Adipocyte (in vitro differentiated cells): ENCODE measurements at places on chromosomes 3 and 15.

DNA sequence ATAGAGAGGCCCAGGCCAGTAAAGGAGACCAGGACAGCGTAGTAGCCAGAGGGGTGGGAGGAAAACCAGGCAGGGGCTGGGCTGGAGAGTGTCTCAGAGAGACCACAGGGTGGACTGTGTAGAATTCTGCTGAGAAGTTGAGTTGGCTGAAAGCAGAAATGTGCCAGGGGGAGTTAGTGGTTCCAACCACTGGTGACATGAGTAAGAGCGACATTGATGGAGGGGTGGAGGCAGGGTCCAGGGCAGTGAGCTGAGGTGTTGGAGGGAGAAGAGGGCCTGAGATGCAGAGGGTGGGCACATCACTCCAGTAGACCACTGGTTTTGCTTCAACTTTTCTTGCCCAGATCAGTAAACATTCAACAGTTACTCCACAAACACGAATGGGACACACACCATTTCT lies 106.5 kb downstream of the ASB7 start:
- no peak for DNase-seq

GRCh38 chr3:188218603-188219002 lies 64.6 kb downstream of the LPP start:
- no peak for DNase-seq

GRCh38 chr3:108513961-108514360 lies 3.6 kb upstream of the MYH15 start:
- no peak for DNase-seq

DNA sequence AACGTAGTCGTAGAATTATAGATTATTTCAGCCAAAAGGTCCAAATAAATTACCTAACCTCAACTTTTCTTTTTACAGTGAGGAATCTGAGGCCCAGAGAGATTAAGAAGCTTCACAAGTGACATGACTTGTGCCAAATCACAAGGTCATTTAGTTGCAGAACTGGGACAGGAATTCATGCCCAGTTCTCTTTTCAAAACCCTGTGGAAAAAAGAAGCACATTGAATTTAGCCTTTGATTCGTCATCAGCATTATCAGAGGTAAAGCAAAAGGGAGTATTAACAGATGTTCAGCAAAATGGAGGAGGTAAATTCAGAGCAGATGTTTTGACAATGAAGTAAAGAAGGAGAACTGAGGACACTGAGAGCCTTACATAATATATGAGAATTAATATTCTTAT lies 4.5 kb downstream of the SERPINI2 start:
- no peak for DNase-seq

DNA sequence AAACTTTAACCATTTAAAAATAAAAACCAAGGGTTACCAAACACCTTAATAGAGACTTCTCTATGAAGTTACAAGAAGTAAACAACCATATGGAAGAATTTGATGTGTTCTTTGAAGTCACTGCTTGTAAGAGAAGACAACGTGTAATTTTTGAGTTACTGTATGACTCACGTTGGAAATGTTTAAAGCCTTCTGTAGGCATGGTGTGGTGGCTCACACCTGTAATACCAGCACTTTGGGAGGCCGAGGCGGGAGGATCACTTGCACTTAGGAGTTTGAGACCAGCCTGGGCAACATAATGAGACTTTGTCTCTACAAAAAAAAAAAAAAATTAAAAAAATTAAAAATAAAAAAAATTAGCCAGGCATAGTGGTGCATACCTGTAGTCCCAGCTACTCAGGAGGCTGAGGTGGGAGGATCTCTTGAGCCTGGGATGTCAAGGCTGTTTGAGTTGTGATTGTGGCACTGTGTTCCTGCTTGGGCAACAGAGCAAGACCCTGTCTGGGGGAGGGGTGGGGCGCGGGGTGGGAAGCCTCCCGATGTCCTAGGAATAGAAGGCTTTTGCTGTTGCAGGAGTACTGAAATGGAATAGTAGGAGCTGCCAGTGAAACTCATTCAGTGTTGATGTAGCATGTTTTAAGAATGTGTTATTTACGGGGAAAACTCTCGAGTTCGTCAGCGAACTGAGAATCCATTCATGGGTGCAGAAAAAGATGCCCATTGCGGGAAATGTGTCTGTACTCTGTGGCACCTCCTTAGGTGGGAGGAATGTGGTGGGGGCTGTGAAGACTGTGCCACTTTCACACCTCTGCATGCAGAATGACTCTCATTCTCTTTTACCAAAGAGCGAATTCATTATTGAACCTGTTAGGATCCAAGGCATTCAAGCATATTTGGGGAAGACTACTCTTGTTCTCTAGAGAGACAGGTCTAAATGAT lies 134.2 kb downstream of the FNDC3B start:
- DNase-seq: no peak

DNA sequence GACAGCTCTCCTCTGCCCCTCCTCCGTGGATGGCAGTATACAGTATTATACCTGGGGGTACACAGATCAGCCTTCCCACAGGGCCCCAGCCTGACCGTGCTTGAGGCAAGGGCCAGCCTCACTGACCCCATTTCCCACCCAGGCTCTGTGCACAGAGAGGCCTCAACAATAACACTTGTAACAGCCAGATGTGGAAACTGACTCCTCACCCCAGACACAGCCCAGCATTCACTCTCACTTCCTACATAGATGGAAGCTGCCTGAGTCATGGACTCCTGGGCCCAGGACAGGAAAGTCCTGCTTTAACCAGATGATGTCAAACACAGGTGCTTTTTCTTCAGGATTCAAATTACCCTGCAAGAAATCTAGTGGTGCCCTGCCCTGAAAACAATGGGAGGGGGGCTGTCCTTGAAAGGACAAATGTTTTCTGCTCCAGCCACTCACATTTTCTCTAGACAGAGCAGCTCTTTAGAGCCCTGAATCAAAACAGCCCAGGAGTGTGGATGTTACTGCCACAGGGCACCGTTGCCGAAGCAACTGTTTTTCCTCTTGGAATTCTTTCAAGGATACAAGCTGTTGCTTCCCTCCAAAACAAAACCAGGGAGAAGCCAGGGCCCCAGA lies 16.4 kb downstream of the CCDC12 start:
- peak; percentile 57 for DNase-seq

GRCh38 chr15:70018646-70019600 lies 78.8 kb downstream of the TLE3 start:
- DNase-seq: no peak

- no peak for DNase-seq
Observed at GRCh38 chr3:98020412-98020811, 14.7 kb downstream of the GABRR3 start.

- no peak for DNase-seq
Observed at GRCh38 chr15:64216196-64216595, 53.4 kb upstream of the PPIB start.

- no peak for DNase-seq
Observed at GRCh38 chr3:177106184-177106583, 91.1 kb downstream of the TBL1XR1 start.

GRCh38 chr15:70507772-70508371 lies 255.5 kb downstream of the UACA start:
- peak; percentile 49 for DNase-seq

- peak; percentile 67 for DNase-seq
Observed at GRCh38 chr15:70096215-70097062, 1.3 kb downstream of the TLE3 start.

GRCh38 chr15:34456658-34457057 lies 19.1 kb upstream of the GOLGA8A start:
- DNase-seq: no peak

DNA sequence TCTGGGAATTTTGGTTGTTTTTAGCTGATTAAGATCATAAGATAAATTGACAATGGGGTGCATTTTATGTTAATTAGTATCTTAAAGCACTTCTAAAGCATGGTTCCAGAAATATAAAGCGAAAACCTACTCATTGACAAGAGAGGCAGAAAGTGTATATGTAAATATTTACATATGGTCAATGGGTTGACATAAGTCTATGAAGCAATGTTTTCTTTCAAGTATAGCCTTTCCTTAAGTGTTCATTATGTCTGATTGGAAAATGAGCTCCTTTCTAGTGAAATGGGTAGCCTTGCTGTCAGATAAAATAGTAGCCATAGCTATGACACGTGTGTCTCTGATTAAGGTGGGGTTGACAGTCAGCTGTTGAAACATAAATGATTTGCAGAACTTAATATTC lies 365.2 kb upstream of the AGTR1 start:
- no peak for DNase-seq
